ENCODE measurements at places on chromosomes 2 and 18.

- DNase-seq = no peak
Measured at GRCh38 chr2:88296247-88296646, 126.1 kb downstream of the THNSL2 start.

GRCh38 chr2:111200333-111200881 lies 79.7 kb downstream of the BCL2L11 start:
- no peak for DNase-seq

DNA sequence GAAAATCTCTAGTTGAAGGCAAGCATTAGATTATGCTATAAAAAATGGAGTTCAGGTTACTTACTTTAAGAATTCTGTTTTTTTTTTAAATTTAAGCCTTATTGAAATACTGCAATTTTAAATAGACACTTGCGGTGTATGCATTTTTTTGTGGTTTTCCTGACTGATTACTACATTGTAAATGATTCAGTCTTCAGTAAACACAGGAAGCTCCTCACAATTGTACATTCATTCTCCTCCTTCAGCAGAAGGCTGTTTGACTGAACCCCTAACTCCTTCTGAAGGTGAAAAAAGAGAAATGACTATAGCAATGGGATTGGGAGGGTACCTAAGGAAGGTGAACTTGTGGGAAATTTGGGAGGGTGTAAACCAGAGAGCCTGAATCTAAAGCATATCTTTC lies 136.1 kb downstream of the GCA start:
- no peak for DNase-seq

- no peak for DNase-seq
Measured at GRCh38 chr2:119282996-119283511, 59.4 kb downstream of the STEAP3 start.

DNA sequence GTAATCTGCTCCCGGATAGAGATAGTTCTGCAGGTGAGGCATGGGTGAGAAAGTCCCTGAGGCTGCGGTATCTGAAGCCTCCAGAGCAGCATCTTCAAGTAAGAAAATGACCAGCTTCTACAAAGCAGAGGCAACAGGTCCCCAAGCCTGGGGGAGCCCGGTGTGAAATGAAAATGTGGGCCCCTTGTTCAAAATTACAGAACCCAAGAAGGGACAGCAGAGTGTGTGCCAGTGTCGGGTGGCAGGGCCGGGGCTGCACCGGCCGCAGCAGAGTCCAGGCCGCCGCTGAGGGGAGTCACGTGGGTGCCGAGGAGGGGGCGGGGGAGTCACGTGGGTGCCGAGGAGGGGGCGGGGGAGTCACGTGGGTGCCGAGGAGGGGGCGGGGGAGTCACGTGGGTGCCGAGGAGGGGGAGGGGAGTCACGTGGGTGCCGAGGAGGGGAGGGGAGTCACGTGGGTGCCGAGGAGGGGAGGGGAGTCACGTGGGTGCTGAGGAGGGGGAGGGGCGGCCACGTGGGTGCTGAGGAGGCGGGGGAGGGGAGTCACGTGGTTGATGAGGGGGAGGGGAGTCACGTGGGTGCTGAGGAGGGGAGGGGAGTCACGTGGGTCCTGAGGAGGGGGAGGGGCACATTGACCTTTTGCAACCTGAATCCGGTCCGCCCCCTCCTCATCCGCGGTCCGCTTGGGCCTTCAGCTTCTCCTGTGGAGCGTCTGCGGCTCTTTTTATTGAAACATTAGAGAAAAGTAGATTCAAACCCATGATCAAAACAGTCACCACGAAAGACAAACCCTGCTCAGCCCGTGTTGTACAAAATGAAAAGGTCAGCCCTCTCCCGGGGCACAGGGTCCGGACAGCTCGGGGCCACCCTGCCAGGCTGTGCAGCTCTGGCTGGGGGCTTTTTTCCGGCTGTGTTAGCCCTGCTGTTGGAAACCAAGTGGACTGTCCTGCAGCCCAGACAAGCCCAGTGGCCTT lies 10.4 kb downstream of the COLEC11 start:
- peak; percentile 70 for DNase-seq

- DNase-seq = peak; percentile 15
Measured at GRCh38 chr2:119659601-119660342, 19.2 kb upstream of the TMEM177 start.

DNA sequence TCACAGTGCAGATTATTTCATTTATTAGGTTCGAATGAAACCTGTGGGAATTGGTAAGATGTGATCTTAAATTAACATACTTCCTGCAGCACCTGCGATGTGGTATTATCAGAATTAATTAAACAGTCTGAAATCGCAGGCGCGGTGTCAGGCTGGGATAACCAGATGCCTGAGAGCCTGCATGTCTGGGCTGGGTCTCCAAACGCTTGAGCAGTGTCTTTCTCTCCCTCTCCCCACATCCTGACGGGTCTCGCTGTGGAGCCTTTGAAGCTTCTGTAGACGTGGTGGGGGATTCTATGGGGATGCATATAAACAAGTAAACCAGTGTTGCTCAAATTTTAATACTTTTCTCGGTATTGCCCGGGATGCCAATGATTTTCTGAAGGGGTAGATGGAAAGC lies 366.2 kb upstream of the SPRED2 start:
- no peak for DNase-seq
